ENCODE measurements at places on chromosomes 6 and 20.

DNA sequence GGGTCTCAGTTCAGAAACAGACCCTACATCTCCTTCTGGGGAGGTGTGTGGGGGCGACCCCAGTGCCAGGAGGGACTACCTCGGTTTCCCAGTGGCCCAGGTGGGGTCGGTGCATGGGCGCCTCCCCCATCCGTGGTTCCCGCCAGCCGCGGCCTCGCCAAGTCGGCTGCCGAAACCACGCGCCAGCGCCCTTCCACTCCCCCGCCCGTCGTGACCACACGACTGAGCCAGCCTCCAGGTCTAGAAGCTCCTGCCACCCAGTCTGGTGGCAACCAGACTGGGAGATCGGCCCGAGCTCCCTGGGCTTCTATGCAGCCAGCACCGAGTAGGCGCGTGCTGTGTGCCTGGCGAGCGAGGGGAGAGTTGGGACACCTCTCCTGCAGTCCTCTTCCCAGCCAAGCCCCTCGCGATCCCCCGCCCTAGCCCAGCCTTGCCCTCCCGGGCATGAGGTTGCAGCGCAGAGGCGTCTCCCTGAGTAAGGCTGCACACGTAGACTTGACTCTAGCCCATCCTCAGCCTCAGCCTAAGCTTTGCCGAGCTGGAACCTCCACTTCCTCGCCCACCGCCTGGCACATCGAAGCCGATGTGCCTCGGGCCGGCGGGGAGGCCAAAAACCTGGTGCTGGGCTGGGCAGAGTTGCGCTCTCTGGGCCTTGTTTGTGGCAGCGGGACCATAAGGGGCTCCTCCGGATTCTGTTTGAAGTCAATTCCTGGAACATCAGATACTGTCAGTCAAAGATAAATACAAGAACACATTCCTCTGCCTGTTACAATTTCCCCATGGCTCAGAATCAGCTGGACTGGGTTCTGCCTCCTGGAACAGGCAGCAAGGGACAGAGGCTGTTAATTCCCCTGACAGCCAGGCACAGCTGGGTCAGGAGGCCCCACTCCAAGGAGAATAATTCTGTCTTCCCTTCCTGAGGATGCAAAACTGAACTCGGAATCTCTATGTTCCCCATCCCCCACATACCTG is 1.5 kb upstream of the CPNE5 start:
- DNase-seq: no peak

- DNase-seq: peak; percentile 59
These were observed 143.4 kb downstream of the ADGRB3 start for GRCh38 chr6:68778356-68779020.

- no peak for DNase-seq
These were observed 877.7 kb upstream of the CITED2 start for GRCh38 chr6:140252099-140252498.

DNA sequence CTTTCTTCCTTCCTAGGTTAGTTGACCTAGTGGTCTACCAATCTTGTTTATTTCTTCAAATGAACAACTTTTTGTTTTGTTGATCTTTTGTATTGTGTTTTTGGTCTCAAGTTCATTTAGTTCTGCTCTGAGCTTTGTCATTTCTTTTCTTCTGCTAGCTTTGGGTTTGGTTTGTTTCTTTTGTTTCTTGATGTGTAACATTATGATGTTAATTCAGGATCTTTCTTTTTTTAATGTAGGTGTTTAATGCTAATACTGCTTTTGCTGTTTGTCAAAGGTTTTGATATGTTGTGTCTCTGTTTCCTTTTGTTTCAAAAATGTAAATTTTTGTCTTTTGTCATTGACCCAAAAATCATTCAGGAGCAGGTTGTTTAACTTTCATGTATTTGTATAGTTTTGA is 65.7 kb downstream of the ZC2HC1B start:
- no peak for DNase-seq

GRCh38 chr6:65786815-65787214 is 79.8 kb upstream of the EYS start:
- DNase-seq: no peak

GRCh38 chr6:70857387-70858077 is 99.3 kb downstream of the B3GAT2 start:
- DNase-seq: no peak

DNA sequence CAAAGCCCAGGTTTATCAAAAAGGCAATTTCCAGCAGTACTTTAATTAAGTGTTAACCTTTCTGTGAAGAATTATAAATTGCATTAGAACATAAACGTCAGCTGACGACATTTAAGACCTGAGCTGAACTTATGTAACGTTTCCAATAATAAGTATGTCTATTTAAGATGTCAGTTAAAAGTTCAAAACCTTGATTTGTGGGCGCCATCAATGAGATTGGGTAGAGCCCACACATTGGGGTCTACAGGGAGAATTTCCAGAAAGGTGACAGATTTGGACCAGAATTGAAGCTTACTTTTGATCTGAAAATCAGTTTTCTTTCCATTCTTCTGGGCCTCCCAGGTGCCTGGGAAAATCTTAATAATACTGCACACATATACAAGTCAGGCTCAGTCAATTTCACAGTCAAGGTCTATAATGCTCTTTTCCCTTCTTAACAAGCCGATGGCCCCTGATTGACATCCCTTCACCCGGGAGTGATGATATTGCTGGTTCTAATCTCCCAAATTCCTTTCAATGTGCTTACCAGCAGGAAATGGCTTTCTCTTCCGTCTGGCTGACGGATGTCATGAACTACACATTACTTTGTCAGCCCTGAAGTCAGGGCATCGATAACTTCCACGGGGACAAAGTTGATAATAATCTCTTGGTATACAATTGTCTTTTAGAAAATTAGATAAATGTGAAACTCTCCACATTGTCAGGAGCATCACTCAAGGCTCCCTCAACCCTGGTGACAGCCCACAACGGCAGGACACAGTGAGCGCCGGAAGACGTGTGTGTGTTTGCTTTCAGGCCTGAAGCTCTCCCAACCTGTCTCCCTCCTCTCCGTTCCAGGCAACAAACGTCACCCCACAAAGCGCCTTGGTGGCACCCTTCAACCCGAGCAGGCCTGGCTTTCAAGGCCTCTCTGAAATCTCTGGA is 396.5 kb upstream of the CNR1 start:
- no peak for DNase-seq

- DNase-seq: no peak
These were observed 28.2 kb upstream of the ATXN1 start for GRCh38 chr6:16789329-16790038.

GRCh38 chr6:159445351-159445750 is 247.7 kb downstream of the SOD2 start:
- no peak for DNase-seq

- DNase-seq: no peak
These were observed 226.3 kb downstream of the RNF144B start for GRCh38 chr6:18613319-18613925.

All from COLO829 (cell line).